ENCODE measurements at places on chromosomes 12 and 14.
A peak's percentile ranks its signal among the peaks of the same experiment; 100 is the strongest.

- peaks cover 4% of the 10 kb centered on the region for H3K27me3 ChIP-seq
- no peak overlapping the region for H3K4me3 ChIP-seq
- no peaks in the 10 kb centered on the region for H3K36me3 ChIP-seq
- H3K4me1 ChIP-seq = no peaks in the 10 kb centered on the region
- H3K27ac ChIP-seq = no peak overlapping the region
These were observed 8.5 kb upstream of the GAS2L3 start for GRCh38 chr12:100564905-100565467.

DNA sequence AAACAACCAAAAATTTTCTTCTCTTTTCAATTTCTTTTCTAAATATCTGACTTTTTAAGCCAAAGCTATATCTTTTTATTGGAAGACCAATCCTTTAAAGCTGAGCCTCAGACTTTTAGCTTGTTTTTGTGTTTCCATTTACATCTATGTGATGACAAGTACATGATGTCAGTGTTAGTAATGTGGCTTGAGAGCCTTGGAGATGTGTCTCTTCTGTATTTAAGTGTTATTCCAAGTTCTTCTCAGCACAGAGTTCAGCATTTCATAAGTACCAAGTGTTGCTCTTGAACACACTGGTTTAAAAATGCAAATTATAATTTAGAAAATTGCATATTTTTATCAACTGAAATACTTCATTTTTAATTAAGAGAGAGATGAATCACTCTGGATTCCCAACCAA lies 948.9 kb upstream of the FLRT2 start:
- no peaks in the 10 kb centered on the region for H3K36me3 ChIP-seq
- H3K4me1 ChIP-seq = no peaks in the 10 kb centered on the region
- peaks cover 3% of the 10 kb centered on the region for H3K27me3 ChIP-seq
- no peak overlapping the region for H3K27ac ChIP-seq
- DNase-seq = no peak
- H3K4me3 ChIP-seq = no peak overlapping the region

DNA sequence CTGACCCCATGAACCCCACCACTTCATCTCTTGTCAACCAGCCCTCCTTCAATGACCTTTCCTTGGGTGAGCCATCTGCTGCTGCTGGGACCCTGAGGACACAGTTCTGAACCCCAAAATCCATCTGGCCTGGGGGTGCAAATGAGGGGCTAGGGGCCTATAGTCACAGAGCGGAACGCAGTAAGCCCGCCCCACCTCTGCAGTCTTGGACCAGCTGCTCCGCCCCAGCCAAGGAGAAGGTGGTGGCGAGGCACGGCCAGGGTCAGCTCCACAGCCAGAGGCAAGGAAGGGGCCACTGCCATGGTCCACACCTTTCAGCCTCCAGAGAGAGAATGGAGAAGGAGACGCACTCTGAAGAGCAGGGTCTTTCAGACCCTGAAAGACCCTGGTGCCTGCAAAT lies 5.1 kb downstream of the TMEM179 start:
- H3K27ac ChIP-seq = no peak overlapping the region
- H3K4me3 ChIP-seq = no peak overlapping the region
- H3K4me1 ChIP-seq = no peaks in the 10 kb centered on the region
- H3K36me3 ChIP-seq = no peaks in the 10 kb centered on the region
- peaks cover 25% of the 10 kb centered on the region for H3K27me3 ChIP-seq

DNA sequence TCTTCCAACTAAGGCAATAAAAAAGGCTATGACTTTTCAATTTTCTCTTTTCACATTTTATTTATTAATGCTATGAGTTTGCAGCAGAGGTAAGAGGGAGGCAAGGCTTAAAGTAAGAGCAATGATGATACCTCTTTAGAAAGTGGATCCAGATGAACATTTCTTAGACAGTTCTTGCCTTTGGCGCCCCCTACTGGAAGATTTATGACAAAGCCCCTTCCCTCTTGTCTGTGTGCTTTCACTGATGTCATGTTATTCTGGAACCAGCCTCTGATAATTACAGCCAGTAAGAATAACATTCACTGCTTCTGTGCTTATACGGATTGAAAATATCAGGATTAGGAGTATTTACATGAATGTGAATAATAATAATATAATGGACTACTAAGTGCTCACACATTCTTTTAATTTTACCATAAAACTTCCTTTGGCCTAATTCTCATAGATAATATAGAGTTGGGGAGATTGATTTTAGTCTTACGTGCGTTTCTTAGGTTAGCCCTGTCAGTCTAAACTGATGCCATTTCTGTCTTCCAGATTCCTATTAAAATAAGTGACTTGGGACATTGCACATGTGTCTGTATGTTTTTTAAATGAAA lies 1929.9 kb upstream of the SEL1L start:
- no peak for DNase-seq
- no peaks in the 10 kb centered on the region for H3K27me3 ChIP-seq
- no peak overlapping the region for H3K27ac ChIP-seq
- no peaks in the 10 kb centered on the region for H3K4me1 ChIP-seq
- H3K4me3 ChIP-seq = no peak overlapping the region
- no peaks in the 10 kb centered on the region for H3K36me3 ChIP-seq

DNA sequence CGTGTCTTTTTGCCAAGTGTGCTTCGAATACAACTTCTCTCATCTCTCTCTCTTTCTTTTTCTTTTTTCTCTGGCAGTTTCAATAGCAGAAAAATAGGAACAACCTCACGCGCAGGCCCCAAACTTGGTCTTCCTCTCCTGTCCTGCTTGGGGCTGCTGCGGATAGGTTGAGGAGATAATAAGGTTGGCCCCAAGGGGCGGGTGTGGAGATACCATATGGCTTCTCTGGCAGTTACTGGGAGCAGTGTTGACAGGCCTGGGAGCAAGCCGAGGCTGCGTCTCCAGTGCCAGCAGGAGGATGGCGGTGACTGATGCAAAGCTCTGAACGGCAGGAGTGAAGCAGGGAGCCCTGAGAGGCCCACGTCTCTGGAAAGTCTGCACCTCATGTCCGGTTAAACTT lies 89.5 kb upstream of the MANSC4 start:
- H3K27ac ChIP-seq = no peak overlapping the region
- H3K36me3 ChIP-seq = no peaks in the 10 kb centered on the region
- no peak overlapping the region for H3K4me3 ChIP-seq
- H3K27me3 ChIP-seq = no peaks in the 10 kb centered on the region
- no peak for DNase-seq

DNA sequence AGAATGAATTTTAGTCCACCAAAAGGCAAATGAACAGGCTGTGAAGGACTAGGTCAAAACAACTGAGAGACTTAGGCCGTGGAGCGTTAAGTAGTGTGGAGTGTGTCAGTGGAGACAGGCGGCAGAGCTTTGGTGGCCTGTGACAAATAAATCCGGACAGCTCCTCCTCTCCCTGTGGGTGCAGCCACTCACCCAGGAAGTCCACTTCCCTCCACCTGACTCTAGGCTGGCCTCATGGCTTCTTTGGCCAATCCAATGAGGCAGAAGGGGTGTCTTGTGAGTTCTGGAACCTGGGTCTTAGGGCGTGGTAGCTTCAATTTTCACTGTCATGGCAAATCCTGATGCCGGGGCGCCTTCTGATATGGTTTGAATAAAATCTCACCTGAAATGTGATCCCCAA lies 180.9 kb upstream of the C14orf180 start:
- H3K27ac ChIP-seq = no peak overlapping the region
- DNase-seq = peak; percentile 26
- H3K27me3 ChIP-seq = peaks cover 16% of the 10 kb centered on the region
- no peaks in the 10 kb centered on the region for H3K36me3 ChIP-seq
- H3K4me3 ChIP-seq = no peak overlapping the region
- H3K4me1 ChIP-seq = no peaks in the 10 kb centered on the region

DNA sequence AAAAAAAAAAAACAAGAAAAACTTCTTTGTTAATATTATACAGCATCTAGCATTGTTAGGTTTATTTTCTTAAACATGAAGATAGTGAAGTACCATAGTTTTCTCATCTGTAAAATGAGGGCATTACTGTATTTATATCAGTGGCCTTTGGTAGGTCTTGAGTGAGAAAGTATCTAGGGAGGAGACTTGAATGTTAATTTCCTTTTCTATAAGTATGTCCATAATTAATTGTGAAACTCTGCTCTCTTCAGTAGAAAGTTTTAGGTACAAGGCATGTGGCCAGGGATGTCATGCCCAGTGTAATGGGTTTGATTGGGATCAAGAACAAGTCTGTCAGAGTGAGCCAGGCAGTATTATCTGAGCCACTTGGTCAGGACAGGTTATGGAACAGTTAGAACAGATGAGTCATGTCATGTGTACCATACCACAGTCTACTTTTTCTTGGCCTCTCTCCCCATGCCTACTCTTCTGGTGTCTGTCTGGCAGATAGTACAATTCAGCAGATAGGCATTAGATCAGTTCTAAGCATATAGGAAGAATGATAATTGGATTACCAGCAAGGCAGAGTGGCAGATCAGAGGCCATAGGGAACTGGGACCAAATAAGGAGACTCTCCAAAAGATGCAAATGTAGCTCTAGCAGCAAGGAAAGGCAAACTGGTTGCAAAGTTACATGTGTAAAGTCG lies 30.4 kb downstream of the FBXO34 start:
- H3K36me3 ChIP-seq = no peaks in the 10 kb centered on the region
- no peak overlapping the region for H3K4me3 ChIP-seq
- no peaks in the 10 kb centered on the region for H3K27me3 ChIP-seq
- peaks cover 32% of the 10 kb centered on the region for H3K4me1 ChIP-seq

All from RWPE2 (cell line).